NCI-H526 (cell line): ENCODE measurements at places on chromosomes 4 and X.

DNA sequence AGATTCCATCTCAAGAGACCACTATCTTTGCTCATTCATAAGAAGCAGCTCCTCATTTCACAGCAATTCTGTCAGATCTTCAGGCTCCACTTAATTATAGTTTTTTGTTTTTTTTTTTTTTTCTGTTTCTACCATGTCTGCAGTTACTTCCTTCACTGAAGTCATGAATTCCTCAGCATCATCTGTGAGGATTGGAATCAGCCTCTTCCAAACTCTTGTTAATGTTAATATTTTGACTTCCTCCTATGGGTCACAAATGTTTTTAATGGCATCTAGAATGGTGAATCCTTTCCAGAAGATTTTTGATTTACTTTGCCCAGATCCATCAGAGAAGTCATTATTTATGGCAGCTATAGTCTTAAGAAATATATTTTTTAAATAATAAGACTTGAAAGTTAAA is 53.1 kb downstream of the BMP2K start:
- DNase-seq: no peak

DNA sequence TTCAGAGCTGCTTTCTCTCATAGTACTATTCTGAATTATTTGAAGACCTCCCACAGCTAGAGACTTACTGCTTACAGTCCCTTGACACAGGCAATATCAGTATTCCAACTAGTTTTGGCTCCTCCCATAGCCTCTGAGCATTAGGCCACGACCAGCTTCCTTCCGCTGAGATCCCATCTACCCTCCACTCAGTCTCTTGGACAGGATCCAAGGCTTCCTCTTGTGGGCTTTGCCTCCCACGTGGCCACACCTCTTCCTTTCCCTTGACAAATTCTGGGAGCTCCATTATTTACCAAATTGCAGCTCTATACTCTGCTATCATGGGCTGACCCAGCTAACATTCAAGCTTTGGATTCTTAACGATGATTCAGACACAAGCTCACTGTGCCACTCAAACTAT is 470.4 kb upstream of the GALNT7 start:
- DNase-seq: no peak

GRCh38 chrX:42832764-42833549 is 55.0 kb upstream of the PPP1R2C start:
- DNase-seq: no peak

DNA sequence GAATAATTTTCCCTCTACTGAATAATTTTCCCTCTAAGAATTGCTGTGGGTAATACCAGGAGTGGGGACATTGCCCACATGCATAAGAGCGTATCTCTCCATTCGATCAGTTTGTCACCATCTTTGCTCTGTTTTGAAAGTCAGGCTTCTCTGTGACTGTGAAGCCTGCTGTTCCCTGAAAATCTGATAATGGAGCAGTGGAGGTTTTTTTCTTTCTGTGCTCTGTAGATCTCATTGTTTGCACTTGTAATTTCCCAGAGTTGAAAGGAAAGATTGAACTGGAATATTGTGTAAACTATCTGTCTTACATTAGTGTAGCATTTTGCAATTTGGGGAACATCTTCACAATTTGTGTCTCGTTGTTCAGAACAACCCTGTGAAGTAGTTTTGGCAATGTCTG is 4.3 kb downstream of the ZXDB start:
- DNase-seq: no peak

DNA sequence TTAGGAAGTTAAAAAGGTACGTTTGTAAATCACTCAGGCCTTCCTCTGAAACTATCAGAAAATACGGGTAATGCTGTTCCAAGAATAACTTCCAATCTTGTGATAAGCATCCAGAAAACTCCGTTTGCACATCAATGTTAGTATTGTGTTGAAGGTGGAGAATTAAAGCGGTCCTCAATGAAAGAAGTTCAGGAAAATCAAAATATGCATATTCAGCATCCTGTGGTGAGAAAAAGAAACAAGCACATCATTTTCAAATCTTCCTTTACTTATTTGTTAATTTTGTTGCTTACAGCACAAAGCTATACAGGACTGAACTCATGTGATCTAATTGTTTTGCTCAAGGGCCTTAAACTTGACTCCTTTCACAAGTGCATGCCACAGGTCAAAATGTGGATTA is 18.5 kb downstream of the DDX60L start:
- no peak for DNase-seq

DNA sequence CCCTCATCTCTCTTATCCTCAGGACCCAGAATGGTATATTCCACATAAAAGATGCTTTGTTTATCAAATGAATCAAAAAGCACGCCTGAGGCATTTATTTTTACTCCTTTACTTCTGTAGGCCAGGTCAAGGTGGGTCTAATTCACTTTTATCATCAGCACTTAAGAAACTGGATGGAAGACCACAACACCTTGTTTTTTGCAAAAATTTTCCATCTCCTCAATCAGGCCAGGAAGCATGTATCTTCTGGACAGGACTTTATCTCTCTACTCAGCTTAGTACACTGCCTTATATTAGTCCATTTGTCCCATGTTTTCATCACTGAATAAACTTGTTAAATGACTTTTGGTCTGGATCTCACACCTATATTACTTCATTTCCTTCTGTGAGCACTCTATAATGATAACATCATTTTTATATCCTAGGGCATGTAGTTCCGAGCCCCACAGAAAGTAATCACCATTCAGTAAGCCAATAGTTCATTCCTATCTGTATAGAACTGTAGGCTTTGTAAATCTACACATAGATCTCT is 260.5 kb downstream of the CHIC1 start:
- no peak for DNase-seq

DNA sequence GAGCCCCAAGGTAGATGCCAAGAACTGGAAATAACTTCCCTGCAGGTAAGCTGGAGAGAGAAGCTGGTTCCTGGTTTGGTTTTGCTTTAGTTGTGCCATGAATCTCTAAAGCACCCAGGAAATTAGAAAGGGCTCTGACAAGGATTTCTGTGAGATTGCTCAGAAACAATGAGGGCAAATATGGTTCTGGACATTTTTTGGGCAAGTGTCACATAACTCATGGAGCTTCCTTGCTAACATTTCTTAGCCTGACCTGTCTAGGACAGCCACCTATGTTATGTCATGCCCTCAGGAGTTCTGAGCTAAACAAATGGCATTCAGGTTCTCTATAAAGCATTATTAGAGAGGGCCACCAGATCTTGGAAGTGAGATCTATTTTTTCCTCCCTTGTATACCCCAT is 131.8 kb downstream of the GUCY2F start:
- DNase-seq: no peak

DNA sequence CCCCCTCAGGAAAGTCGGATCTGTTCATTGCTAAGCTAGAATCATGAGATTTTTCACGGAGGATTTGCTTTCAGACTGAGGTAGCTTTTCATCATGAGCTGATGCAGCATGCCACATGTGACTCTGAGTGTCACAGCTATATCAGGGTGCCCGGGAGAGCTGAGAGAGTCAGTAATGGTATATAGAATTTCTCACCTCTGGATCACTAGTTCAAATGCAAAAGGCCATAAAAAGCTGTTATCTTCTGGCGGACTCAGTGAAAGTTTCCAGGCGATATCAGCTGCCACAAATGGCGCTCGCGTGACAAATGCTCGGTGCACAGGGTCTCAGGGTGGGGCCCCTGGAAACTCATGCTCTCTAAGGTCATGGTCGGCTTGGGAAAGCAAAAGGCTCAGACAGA is 150.1 kb downstream of the DHX15 start:
- no peak for DNase-seq

- DNase-seq: no peak
Observed at GRCh38 chrX:18833071-18833731, 125.8 kb downstream of the PPEF1 start.

DNA sequence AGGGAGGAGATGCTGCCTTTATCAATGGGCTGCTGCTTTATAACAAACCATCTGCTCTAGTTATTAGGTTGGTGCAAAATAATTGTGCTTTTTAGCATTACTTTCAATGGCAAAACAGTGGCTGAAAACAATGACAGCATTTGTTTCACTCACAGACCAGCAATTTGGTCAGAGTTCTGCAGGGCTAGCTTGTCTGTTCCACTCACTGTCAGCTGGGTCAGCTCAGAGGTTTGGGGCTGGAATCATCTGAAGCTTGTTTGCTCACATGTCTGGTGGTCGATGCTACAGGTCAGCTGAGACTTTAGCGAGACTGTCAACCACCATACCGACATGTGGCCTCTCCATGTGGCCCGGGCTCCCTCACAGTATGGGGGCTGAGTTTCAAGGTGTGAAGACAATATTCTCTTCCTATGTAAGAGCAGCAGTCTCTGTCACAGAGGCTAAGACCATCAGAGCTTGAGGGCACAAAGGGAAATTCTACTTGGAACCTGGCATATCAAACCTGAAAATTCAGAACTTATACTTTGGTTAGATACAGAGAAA is 81.3 kb upstream of the LIMCH1 start:
- DNase-seq: no peak

DNA sequence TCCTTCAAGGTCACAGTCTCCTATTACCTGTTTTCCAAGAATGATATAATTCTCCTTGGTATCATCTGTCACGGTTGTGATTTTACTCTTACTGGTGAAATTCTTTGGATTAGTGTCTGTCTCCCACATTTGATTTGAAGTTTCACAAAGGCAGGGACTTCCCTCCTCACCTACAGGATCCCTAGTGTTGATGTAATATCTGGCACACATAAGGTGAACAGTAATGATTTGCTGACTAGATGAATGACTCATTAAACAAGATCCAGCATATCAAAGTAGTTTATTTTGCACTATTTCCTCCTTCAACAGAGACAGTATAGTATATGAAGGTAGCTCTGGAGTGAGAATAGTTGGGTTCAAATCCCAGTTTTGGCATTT is 135.3 kb upstream of the IL1RAPL2 start:
- no peak for DNase-seq

DNA sequence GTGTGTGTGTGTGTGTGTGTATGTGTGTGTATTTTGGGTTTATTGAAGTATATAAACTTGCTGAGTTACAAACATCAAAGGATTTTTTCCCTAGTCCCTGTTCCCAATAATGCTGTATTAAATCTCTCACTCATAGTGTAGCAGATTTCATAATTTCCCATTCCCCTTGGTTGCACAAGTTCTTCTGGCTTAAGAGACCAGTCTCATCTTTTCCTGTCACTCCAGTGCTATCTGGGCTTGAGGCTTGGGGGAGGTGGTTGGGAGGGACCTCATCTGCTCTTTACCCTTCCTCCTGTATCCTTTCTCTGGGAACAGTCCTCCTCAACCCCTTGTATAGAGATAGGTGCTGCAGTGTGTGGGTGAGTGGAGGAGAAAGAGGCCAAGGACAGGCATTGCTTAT is 285.4 kb upstream of the BOD1L1 start:
- no peak for DNase-seq

GRCh38 chrX:115901241-115901640 is 269.3 kb upstream of the AGTR2 start:
- no peak for DNase-seq

GRCh38 chr4:54872261-54872660 is 214.5 kb downstream of the KIT start:
- no peak for DNase-seq

- no peak for DNase-seq
Observed at GRCh38 chr4:1294891-1295290, 5.2 kb downstream of the MAEA start.

DNA sequence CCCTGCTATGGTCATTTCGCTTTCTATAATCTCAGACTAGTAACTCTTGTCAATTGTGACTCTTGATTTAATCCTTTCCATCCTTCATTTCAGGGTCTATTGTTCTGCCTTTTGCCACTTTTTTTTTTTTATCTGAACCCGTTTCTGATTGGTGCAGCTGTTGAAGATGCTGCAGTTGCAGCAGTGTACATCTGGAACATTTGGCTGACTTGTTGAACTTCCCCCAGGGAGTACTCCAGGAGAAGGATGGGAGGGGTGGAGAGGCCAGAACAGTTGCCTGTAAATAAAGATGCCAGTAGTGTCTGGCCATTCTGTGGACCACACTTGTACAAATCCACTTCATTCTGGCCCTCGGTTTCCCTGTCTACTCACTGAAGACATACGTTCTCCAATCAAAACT is 1.0 kb upstream of the EDA start:
- DNase-seq: no peak

DNA sequence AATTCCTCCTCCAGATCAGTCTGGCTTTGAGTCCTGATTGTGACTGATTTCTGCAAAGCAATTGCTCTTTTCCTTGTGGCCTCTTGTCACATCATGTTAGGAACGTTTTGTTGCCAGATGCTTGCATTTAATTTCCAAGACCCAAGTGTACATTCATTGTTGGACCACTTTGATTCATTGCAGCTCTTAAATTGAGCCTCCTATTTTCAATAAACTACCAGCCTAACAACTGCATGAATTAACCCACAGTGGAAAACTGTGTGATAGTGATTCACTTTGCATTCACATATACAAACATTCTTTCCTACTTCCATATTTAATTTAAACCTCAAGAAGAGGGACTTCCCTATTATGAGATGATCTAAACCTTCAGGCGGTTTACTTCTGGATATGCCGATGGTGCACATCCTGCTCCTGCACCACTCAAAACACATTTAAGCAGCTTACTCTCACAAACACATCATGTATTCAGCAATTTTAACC is 118.4 kb downstream of the AFF1 start:
- no peak for DNase-seq

- DNase-seq: no peak
Observed at GRCh38 chr4:183589461-183590099, 69.4 kb downstream of the RWDD4 start.

- peak; percentile 40 for DNase-seq
Observed at GRCh38 chr4:55409468-55410171, 13.9 kb downstream of the TMEM165 start.

DNA sequence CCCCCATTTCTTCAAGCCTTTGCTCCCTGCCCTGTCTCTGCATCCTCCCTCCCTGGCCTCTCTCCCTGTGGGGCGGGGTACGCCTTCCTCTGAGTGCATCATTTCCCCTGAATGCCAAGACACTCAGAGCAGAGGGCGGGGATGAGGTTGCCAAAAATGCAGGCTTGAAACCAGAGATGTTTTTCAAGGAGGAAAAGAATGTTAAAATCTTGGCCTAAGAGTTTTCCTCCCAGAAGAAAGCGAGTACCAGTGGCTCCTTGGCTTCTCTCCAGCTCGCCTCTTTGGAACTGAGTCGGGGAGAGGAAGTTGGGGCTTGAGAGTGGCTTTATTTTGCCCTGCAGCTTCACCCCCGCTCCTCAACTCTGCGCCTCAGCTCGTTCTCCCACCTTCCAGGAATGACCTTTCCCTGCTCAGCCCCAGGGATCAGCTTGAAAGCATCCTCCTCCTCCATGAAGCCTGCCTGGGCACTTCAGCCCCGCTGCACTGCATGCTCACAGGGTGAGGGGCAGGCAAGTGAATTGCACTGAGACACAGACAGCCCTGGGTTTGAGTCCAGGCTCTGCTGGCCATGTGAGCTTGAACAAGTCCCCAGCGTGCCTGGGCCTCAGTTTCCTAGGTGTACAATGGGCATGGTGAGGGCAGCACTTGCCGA is 57.5 kb upstream of the SORCS2 start:
- DNase-seq: no peak

GRCh38 chr4:25095837-25096236 is 64.4 kb downstream of the SEPSECS start:
- no peak for DNase-seq

GRCh38 chrX:97326456-97326855 is 442.7 kb downstream of the RPA4 start:
- peak; percentile 56 for DNase-seq
